ENCODE measurements at places on chromosomes 5 and 9. TPM values are rescaled to one million over a fixed set of nuclear protein-coding genes. Genes with fewer than 3 reads are reported as not detected.

Gene ORM2
- not detected for polyA plus RNA-seq

Gene CD72
- polyA plus RNA-seq: 5.1 TPM

Gene MTX3
- 1.3 TPM for polyA plus RNA-seq

DNA sequence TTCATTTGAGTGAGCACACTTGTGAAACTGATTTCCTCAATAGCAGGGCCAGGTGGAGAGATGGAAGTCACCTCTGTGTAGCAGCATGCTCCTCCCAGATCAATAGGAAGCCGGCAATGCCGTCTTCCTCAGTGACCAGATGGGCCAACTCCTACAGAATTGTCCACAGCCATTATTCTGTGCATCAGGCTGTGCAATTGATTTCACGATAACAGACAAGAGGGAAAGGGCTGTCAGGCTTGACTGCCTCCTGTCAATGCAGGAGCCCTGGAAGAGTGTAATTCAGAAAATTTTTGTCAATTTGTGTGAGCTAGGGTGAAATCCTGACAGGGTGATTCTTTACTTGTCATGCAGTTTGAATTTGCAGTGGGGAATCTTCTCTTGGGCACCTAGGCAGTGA lies 838.4 kb upstream of the NUDT12 start:
- no peak for DNase-seq

- no peak for DNase-seq
These were observed 116.9 kb upstream of the OTULINL start for GRCh38 chr5:14464671-14465070.

DNA sequence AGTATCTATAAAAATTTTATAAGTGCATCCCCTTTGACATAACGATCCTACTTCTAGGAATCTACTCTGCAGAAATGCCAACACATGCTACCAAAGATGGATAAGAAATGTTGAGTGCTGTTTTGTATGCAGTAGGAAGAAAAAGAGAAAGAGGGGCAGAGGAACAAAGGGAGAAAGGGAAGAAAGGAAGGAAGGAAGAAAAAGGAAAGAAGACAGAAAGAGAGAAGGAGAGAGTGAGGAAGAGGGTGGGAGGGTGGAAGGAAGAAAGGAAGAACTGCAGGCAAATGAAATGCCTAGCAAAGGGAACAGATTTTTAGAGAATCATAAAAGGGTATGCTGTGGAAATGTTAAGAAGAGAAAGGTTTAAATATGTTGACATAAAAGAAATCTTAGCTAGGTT lies 48.5 kb upstream of the ALDOB start:
- DNase-seq: no peak

GRCh38 chr9:101636247-101636646 lies 41.5 kb upstream of the PPP3R2 start:
- DNase-seq: no peak

GRCh38 chr5:14153071-14153864 lies 10.1 kb downstream of the TRIO start:
- DNase-seq: no peak

GRCh38 chr9:97900103-97900737 lies 22.1 kb downstream of the TRMO start:
- no peak for DNase-seq

DNA sequence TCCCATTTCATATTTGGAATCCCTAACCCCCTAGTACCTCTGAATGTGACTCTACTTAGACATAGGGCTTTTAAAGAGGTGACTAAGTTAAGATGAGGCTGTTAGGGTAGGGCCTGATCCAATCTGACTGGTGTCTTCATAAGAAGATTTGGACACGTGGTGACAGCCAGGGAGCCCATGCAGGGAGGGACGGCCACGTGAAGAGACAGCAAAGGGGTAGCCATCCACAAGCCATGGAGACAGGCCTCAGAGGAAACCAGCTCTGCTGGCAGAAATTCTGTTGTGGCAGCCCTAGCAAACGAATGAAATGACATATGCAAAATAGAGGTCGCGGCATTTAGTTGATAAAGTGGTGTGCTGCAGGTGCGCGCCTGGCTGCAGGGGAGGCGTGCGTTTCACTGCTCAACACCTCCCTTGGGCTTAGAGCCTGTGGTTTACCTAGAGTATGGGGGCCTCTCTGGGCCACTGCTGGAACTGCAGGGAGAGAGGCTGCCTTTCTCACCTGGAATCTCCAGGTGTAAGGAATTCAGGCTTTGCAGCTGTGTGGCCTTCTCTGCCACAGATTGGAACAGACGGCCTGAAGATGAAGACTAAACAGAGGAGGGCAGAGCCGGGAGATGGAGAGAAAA lies 7.1 kb upstream of the AFAP1L1 start:
- DNase-seq: peak; percentile 49
